NCI-H1694 treated with DMSO at 0.1 percent for 48 hours (cell line): ENCODE measurements at places on chromosomes 7 and 10.

DNA sequence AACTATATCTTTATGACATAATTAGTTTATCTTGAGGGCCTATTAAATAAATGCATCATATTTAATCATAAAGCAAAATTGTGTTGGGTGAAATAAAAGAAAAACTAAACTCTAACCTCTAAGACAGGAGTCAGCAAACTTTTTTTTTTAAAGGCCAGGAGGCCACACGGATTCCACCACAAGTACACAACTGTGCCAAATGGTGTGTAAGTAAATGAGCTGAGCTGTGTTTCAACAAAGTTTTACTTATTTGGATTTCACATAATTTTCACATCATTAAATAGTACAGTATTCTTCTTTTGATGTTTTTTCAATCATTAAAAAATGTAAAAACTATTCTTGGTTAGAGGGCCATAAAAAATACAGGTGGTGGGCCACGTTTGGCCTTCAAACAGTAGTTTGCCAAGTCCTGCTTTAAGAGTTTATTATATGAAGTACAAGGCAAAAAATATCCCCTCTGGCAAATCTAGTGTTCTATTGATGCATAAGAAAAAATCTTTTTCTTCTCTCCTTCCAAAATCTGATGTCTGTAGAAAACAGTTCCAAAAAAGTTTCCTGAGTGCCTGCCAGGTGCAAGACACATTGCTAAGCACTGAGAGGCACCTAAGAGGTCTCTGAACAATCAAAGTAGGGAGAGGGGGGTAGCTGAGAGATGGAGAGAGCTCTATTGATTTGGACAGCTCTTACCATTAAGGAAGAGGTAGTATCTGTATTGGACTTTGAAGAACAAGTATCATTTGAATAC is 26.5 kb upstream of the SPOCK2 start:
- no peak for DNase-seq

- DNase-seq = no peak
Observed at GRCh38 chr7:37411444-37412034, 37.1 kb downstream of the ELMO1 start.

DNA sequence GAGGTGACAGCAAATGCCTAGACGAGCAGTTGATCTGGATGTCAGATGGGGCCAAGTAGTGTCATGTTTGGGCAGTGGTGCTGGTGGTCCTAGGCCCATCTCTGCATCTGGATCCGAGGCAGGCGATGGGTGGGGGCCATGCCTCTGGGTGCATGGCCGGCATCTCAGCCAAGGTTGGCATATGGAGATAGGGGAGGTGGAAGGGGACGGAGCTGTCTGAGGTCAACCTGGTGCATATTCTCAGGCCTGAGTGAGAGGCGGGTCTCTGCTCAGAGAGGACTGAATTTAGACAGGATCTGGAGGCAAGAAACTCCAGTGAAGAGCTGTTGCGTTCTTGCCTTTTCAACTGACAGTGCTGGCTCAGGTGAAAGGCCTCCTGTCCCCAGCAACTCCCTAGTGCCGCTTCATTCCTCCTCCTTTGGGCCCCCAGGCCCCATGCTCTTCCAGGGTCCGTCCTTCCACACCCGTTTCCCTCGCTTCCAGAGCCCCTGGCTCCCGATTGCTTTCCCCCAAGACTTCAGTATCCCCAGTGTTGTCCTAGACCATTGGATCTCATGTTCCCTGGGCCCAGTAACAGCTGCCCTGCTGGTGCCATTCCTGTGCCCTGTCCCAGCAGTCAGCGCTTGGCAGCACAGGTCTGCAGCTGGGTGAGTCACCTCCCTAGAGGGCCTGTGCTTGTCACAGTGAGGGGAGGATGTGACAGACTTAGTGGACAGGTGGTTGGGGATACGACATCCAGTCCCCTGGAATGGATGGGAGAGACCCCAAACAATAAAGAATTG is 32.6 kb downstream of the GBX1 start:
- DNase-seq = no peak

- no peak for DNase-seq
Observed at GRCh38 chr10:21715531-21716195, 181.6 kb downstream of the MLLT10 start.

- DNase-seq = peak; percentile 23
Observed at GRCh38 chr10:110077436-110078130, 69.8 kb downstream of the ADD3 start.
